ENCODE measurements at places on chromosomes 4 and X.

DNA sequence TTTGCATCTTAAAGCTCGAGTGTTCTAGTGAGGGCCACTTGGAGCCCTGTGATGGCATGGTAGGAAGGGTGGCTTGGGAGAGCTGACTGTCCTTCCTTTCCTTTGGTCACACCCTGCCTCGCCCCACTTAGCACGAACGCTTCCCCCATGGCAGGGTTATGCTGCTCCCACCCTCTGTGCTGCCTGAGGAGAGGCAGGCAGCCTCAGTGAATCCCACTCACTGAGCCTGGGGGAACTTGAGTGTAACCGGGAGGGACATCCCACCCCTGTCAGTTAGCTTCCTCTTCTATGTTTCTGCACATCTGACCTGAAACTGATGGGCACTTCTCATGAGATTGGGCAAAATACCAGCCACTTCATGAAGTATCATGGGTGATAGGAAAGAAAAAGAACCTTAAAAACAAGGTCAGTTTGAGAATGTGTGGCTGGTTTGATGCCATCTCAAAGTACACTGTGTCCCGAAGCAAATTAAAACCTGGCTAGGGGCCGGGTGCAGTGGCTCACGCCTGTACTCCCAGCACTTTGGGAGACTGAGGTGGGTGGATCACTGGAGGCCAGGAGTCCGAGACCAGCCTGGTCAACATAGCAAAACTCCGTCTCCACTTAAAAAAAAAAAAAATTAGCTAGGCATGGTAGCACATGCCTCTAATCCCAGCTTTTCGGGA, 10.1 kb downstream of the TKTL1 start:
- no peak for DNase-seq

DNA sequence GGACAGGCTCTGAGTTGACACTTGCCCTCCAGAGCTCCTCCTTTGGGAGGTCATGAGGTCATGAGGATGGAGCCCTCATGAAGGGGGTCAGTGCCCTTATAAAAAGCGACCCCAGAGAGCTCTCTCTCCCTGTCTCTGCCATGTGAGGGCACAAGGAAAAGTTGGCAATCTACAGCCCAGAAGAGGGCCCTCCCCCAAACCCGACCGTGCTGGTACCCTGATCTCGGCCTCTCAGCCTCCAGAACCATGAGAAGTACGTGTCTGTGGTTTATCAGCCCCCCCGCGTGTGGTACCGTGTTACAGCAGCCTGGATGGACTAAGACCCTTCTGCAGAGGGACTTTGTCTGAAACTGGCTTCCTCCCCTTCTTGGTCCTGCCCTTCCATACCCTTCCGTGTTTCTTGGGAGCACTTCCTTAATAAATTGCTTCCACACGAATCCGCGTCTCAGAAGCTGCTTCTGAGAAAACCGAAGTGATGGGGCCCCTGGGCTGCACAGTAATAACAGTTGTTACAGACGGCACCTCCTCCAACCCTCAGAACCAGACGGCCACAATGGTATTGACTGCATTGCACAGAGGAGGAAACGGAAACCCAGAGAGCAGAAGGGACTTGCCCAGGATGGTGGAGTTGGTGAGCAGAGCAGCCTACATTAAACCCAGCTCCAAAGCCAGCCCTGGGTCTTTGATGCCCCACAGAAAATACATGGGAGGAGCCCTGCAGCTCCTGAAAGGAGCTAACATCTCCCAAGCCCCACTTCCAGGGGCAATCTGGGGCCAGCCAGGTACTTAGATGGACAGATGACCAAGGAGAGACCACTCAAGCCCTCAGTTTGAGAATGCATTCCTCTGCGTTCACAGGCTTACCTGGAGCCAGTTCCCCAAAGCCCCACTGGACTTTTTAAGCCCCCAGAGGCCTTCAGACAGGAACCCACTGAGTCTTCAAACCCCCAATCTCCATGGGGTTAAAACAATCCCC, 242.7 kb downstream of the BCOR start:
- DNase-seq, result peak; percentile 31

- no peak for DNase-seq
Measured at GRCh38 chr4:306551-306961, 1.3 kb upstream of the ZNF732 start.

DNA sequence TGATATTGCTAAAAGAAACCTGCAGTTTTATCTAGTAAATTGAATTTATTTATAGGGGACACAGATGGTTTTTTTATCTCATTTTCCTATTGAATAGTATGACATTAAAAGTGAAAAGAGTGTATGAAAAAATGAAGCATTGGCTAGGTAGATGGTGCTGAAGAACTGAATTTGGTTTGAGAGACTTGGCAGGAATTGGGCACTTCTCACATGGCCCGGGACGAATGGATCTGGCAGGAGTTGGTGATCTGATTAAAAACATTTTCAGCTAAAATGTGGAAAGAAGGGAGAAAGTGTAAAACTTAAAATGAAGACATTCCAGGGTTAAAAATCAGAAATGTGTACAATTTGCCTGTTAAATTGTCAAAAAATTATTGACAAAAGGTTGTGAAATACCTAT, 1088.5 kb upstream of the PABPC4L start:
- DNase-seq, result no peak

GRCh38 chr4:140710908-140711622, 45.1 kb downstream of the TBC1D9 start:
- no peak for DNase-seq

GRCh38 chrX:97234471-97235081, 350.9 kb downstream of the RPA4 start:
- DNase-seq, result no peak

- DNase-seq, result no peak
Measured at GRCh38 chr4:54783402-54784110, 125.8 kb downstream of the KIT start.

DNA sequence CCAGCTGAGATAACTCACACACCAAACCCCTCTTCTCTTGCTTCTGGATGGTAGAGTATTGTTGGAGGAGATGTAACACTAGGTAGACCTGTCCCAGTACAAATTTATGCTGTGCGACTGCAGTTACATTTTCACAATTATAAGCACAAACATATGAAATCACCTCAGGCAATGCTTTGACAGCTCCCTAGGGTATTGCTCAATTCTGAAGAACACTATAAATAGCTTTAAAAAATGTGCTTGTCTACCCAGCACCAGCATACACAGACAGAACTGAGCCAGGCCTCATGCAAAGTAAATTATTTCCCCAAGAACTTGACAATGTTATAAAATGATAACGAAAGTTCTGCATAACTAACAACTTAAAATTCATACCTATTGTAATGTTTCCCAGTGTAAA, 1999.1 kb upstream of the ADGRL3 start:
- no peak for DNase-seq

DNA sequence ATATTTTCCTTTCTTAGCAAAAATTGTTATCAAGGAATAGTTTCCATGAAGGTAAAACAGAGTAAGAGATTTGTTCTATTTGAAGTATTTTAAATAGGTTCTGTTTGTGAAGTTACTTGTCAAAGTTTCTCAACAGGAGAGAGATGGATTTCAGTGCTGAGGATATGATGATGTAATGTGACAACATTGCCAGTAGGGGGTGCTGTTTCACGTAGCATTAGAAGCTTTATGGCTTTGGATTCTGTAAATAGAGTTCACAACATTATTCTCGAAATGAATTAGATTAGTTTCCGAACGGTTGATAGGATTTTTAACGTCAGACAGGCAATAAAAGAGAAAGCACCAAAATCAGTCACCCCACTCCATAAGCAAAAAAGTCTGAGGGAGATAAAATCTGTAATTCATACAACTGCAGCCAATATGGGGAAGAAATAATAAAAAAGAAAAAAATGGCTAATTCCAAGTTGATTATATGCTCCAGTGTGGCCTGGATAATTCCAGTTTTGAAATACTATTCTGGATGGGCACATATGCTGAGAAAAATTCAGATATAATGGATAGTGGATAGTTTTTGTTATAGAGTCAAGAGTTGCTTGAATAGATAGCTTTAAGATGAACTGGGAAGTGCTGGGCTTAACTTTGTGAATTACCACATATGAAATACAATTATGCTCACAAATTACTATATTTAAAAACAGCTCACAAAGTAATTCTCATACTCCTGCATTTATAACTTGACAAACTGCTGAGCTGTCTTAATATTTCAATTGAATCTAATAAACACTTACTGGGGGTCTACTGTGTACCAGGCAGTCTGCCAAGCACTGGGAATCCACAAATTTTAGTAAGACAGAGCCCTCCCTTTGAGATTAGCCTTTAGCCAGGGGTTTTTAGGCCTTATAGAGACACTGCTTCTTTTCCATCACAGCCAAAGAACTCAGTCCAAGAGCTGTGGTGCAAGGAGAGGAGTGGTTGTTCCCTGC, 109.1 kb downstream of the GPAT3 start:
- DNase-seq, result no peak

- DNase-seq, result no peak
Measured at GRCh38 chr4:168491563-168491962, 5.3 kb upstream of the PALLD start.

DNA sequence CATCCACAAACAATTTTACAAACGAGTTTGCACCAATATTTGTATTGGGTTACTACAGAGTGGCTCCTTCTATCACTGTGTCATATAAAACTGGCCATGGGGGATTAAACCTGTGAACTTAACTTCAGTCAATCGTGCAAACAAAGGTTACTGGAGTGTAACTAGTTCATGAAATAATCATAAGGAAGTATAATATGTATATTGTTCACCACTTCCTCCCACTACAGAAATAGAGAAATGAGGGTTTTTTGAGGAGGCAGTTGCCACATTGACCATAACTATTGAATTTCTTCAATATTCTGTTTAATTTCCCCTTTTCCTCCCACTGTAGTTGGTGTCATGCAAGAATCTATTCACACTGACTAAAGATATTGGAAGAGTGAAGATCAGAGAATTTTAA, at the start of gene GPR82:
TSS of gene GPR82 (plus strand) at position 356 of the 400 bp plus-strand sequence. CDS start 2,846 bp downstream, outside the sequence.
- DNase-seq, result no peak

DNA sequence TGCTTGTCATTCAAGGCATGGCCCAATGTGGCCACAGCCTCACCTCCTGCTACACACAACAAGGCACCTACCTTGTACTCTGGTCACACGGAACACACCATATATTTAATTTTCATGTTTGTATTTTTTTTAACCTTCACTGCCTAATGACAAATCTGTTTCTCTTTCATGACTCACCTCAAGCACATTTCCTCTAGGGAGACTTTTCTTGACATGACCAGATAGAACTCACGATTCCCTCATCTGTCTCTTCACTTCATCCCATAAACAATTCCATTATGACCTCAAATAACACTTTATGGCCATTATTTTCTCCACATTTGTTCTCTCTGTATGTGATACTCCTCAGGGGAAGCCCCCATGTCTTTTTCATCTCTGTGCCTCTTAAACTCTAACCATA, 11.1 kb downstream of the DRP2 start:
- no peak for DNase-seq

DNA sequence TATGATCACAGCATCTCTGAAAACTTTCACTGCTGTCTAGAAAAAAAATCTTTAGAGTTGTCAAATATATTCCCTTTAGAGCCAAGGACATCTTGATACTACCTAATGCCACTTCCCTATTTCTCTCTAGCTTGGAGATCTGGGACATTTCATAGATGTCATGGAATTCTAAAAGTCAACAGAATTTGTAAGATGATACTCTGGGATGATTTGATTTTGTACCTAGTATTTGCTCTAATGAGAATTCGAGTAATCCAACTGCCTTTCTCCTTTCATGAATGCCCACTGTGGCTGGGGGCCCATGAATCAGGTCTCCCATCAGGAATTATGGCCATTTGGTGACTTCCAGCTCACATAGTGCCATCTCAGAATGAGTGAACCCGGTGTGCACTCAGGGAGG, 73.2 kb downstream of the NHS start:
- DNase-seq, result no peak

DNA sequence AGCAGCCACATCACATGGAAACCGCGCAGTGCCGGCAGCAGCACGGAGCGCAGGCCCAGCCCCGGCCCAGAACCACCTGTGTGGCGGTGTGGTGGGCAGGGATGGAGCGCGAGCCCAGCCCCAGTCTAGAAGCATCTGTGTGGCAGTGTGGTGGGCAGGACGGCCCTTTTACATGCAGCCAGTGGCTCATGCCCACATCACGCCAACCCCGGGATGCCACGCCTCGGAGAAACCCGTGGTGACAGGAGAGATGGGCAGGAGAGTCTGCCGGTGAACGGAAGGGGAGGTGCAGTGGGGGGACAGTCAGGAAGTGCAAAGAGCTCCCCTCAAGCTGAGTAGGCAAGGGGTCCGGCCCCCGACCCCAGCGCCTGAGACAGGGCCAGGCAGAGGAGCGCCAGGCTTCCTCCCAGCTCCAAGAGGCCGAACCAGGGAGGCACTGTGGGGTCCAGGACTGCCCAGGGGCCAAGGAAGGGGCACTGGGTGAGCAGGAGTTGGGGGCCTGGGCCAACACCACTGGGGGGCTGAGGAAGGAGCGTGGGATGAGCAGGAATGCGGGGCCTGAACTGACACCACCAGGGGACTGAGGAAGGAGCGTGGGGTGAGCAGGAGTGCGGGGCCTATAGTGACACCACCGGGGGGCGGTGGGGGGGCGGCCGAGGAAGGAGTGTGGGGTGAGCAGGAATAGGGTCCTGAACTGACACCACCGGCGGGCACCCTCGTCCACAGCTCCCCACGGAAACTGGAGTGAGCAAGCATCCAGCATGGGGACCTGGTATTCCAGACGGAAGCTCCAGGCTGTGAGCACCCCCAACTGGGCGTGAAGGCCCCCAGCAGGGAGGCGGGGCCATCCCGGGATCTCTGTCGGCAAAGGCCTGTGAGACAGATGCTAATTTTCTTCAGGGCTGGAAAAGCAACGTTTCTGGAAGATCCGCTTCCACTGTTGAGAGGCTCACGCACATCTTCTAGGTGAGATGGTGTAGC, 28.8 kb downstream of the GAK start:
- DNase-seq, result no peak

DNA sequence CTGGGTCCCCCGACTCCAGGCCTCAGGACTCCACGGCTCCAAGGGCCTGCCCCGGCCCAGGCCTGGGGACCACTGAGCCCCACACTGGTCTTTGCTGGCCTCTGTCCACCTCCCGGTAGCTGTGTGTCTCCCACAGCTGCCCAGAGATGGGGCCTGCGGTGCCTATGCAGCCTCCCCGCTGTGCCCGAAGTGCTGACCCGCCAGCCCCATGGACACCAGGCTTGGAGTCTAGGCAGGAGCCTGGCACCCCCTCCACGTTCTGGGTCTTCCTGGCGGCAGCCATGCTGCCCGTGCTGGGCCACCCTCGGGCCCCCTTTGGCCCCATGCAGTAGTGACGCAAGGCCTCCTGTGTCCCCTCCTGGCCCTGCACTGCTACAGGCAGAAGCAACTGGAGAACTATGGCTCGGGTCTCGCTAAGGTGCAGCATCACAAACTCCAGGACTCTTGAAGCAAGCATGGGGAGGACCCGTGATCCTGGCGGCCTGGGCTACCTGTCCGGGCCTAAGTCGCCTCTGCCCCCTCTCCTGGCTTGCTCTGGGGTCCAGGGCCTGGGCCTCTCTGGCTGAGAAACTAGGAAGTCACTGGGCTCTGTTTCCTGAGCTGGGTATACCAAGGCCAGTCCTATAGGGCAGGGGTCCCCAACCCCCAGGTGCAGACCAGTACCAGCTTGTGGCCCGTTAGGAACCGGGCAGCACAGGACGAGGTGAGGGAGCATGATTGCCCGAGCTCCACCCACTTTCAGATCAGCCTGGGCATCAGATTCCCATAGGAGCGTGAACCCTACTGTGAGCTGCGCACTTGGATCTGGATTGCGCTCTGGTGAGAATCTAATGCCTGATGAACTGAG, 917 bp downstream of the MYL5 start:
- DNase-seq, result no peak

GRCh38 chrX:129726307-129727111, 12.3 kb upstream of the XPNPEP2 start:
- no peak for DNase-seq

GRCh38 chr4:71550220-71551165, 211.7 kb downstream of the SLC4A4 start:
- no peak for DNase-seq

GRCh38 chrX:123310112-123310511, 126.0 kb downstream of the GRIA3 start:
- no peak for DNase-seq
